ENCODE measurements at places on chromosomes 11 and 22.

GRCh38 chr22:17112491-17113042 lies 8.6 kb downstream of the TMEM121B start:
- DNase-seq = no peak

GRCh38 chr11:16226245-16226644 lies 130.1 kb downstream of the SOX6 start:
- no peak for DNase-seq

- no peak for DNase-seq
These were observed 33.8 kb downstream of the BLID start for GRCh38 chr11:122082205-122082604.

DNA sequence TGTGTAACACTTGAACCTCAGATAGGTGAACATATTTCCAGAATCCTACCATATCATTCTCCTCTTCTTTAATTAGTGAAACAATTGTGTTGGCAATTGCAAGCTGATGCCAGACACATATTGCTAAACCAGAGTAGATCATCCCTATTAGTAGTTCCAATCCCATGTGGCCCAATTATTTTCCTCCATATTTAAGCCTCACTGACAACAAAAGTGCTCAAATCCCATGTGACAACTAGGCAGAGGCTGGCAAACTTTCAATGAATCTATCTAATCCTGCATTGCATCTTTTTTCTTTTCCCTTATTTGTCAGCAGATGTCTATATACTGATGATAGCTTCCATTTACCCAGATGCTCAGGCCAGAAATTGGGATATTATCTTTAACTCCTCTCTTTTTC lies 90.4 kb downstream of the GRIA4 start:
- DNase-seq = no peak

DNA sequence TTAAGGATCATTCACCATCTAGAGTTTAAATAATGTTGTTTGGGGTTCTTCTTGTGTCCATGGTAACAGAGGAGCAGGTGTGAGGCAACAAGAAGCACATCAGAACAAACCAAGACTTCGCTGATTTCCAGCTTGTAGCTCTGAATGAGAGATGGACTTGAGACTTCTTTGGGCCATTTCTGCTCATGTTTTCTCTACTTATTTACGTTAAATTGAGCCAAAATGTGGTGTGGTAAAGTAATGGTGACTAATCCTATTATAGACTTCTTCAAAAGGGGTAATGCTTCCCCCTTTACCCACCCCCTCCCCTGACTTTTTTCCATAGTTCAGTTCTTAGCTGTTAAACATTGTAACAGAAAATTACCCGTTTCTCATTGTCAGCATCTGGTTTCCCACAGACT lies 65.2 kb downstream of the CSTPP1 start:
- no peak for DNase-seq

GRCh38 chr11:117037975-117038350 lies 60.3 kb downstream of the SIK3 start:
- no peak for DNase-seq

DNA sequence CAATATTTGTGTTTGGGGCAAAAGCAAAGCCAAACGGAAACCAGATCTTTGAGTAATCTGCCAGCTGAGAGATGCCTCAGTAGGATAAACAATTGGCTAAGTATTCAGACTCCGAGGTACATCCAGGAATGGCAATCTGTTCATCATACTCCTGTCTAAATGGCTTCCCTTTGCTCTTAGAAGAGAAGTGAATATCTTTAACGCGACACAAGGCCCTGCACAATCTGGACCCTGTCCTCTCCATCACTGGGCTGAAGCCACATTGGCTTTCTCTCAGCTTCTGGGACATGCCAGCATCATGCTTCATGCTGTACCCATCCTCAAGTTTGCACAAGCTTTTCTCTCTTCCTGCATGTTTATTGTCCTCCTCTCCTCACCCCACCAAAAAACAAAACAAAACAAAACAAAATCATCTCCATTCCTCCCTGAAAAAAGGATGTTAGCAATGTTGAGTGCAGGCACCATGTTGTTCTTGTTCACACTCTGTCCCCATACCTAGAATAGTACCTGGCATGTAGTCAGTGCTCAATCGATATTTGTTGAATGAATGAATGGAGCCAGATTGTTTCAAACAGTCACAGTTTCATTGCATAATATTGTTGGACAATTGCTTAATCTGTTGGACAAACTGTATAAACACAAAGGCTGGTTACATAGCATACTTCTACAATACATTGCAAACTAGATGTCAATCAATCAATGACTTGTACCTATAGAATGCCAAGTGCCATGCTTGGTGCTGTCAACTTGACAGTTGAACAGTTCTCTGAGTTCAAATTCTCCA lies 38.2 kb upstream of the SESN3 start:
- no peak for DNase-seq

GRCh38 chr11:94528551-94528950 lies 15.2 kb upstream of the FUT4 start:
- DNase-seq = no peak

DNA sequence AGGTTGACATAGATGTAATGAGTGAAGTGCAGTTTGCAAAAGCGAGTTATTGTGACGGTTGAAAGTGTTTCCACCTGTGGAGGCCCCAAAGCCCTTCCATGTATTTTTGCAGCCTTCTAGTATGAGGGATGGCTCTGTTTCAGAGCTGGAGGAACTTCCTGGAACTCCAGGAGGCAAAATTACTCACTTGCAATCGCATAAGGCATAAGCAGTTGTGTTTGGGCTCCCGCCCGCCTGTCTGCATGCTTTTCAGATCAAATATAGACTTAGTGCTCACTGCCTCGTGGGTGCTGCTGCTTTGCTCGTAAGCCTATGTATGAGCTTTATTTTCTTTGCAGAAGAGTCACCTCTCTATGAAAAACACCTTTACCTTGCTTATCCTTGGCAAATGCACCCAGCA lies 146.8 kb upstream of the LARGE1 start:
- peak; percentile 5 for DNase-seq

DNA sequence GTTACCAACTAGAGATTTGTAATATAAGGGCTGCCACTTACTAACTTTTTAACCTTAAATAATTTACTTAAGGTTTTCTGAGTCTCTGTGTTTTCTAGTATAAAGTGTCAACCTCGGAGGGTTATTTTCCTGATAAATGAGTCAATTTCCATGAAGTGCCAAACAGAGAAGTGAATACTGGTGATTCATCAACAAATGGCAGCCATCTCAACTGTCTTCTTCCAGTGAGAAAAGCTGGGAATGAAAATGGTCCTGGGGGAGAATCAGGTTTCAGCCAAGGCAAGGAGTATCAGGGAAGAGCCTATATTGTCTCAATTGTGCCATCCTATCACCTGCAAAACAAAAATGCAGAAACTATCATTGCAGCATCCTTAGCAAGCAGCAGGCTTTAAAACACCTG lies 129.1 kb downstream of the LUZP2 start:
- no peak for DNase-seq

DNA sequence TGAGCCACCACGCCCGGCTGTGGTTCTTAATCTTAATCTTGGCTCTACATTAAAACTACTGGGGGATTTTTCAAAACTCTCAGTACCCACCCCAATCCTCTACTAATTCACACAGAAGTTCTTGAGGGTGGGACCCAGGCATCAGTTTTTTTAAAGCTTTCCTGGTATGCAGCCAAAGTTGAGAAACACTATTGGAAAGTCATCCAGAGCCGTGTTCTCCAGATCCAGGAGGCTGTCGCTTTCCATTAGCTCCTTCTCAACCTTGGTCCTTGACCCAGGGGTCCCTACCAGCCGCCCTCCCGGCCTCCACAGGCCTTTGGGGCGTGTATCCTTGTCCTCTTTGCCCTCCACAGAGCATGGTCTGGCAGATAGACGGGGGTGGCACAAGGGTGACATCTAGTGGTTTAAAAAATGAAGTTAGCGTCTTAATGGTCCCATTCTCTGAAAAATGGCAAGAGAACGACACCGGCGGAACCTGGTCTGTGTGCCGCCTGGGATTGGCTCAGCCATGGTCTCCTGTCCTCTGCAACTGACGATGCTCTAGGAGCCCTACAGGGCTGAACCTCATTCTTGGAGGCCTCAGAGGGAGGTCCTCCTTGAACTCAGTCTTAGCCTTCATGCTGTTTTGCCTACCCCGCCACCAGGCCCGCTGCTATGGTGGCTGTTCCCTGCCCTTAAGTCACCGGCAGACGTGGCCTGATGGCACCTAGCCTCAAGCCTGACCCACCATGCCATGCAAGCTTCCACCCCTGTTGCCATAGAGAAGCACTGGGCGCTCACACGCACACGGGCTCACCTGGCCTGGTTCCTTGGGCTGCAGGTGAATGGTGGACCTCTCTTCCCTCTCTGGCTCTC lies 152.0 kb upstream of the SYN3 start:
- peak; percentile 17 for DNase-seq

DNA sequence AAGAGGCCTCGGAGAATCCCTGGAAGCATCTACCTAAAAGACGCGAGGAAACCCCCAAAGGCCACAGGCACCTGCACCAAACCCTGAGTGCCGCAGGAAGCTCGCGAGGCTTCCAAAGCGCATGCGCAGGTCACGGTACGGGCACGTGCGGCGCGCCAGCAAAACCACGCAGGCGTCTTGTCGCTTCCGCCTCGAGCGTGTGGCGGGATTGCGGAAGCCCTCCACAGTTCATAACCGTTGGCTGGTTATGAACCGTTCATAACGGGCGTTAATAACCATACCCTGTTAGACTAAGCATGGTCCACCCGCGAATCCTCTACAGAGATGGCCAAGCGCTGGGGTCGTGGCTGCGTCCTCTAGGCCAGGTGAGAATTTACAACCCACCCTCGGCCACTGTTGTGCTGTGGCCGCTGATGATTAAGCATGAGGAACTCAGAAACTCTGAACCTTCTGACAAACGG lies 46.4 kb downstream of the MORC2 start:
- peak; percentile 37 for DNase-seq

DNA sequence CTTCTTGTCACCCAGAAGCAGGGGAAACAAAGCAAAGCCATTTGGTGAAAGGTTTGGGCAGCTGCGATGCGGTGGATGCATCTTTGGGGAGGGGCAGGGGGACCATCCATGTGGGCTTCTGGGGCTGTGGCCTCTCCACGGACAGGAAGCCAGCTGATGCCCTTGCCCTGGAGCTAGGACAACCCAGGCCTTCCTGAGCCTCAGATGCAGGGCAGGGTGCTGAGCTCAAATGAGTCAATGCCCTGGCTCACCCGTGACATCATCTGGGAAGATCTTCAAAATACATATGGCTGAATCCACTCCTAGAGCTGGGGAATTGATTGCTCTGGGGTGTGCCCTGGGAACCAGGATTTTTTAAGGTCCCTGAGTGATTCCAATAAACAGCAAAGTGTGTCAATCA lies 1418.2 kb downstream of the TBC1D22A start:
- DNase-seq = peak; percentile 22

DNA sequence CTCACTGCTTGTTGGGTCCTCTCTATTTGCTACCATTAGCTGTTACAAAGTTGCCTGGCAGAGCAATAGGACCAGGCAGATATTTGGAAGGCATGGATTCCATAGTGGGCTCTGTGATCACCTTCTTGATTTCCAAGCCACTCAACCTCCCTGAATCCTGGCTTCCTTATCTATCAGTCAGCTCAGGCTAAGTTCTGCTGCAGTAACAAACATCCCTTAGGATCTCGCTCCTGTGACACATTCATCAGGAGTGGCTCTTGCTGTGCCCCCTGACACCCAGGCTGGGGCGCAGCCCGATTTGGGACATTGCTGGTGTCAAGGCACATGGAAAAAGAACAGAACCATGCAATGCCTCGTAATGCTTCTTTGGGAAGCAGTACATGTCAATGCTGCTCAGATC lies 503.9 kb downstream of the TBC1D22A start:
- no peak for DNase-seq

- no peak for DNase-seq
These were observed 72.6 kb upstream of the CADM1 start for GRCh38 chr11:115576606-115577380.

GRCh38 chr11:20226933-20227332 lies 66.7 kb upstream of the DBX1 start:
- peak; percentile 78 for DNase-seq

- DNase-seq = no peak
These were observed at the start of gene KCNJ1 for GRCh38 chr11:128867277-128867676. TSS of gene KCNJ1 (minus strand) at chr11:128867296. CDS start at chr11:128840243, 27,053 bp downstream.

- DNase-seq = peak; percentile 80
These were observed at the start of gene NUDT8 for GRCh38 chr11:67629386-67630227. TSS of gene NUDT8 (minus strand) at chr11:67629937. CDS start at chr11:67629911, 26 bp downstream.

Data from MG63 (cell line).